ENCODE measurements at places on chromosomes 13 and 19. TPM values are rescaled to one million over a fixed set of nuclear protein-coding genes. Genes with fewer than 3 reads are reported as not detected.

The SMIM24 gene
- not detected for total RNA-seq

The MTRF1 gene
- total RNA-seq: 12.3 TPM

- no peak for DNase-seq
Measured at GRCh38 chr13:101739382-101740178, 287.1 kb downstream of the ITGBL1 start.

GRCh38 chr13:24212674-24213073, 52.2 kb downstream of the SPATA13 start:
- DNase-seq: no peak

- DNase-seq: no peak
Measured at GRCh38 chr19:49968279-49968922, 7.4 kb upstream of the SIGLEC11 start.

DNA sequence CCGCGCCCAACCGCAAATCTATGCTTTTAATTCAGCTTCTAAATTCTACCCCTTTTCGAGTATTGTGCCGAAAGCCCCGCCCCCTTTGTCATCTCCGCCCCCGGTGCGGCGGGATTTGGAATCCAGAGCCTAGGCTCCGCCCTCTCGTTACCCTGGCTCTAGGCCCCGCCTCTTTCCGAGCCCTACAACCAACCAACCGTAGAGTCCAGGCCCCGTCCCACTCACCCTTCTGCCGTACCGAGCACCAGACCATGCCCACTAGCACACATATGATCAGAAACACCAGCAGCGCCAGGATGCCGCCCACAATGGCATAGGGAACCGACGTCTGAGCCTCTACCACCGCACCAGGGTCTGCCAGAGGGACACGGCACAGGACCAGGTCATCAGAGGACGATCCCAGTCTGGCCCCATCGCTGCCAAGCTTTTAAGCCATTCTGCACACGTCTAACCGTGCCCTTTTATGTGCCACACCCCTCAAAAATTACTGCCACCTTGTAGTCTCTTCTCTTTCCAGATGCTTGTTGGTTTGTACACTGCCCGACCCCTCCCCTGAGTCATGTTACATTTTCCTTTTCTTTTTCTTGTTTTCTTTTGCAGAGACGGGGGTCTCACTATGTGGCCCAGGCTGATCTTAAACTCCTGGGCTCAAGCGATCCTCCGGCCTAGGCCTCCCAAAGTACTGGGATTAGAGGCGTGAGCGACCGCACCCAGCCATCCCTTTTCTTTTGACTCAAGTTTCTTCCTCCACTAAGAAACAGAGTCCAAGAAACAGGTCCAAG, 4.7 kb upstream of the ZNF428 start:
- DNase-seq: no peak

- DNase-seq: no peak
Measured at GRCh38 chr19:42233106-42233505, 9.3 kb downstream of the GSK3A start.

The KCNJ14 gene
- total RNA-seq: 1.5 TPM
